ENCODE measurements at places on chromosomes 2 and 18.
A peak's percentile ranks its signal among the peaks of the same experiment; 100 is the strongest.

GRCh38 chr2:207188626-207189419 lies 23.1 kb upstream of the KLF7 start:
- no peak for DNase-seq

DNA sequence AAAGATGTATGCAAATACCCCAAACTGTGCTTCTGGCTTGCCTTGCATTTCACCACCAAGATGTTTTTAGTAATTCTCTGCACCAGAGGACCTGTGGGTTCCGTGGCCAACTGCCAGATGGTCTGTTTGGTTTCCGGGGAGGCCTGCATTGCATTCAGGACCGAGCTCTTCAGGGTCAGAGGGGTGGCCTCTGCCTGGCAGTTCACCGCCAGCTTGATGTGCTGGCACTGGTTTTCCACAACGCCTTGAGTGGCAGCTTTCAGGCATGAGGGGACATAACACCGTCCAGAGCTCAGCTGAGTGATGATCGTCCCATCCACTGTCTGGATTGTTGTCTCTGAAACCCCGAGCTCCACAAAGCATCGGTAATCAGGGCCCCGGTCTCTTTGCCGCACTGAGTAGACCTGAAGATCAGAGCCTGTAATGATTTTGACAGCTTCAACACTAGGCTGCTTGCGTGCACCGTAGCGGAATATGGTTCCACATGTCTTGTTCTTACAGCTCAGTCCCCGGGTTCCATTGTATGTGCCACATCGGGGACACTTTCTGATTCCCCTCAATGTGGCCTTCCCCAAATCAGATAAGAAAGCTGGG lies 9.4 kb downstream of the C2orf42 start:
- DNase-seq: no peak

- no peak for DNase-seq
These were observed 144.7 kb downstream of the SLC4A3 start for GRCh38 chr2:219772103-219772635.

- no peak for DNase-seq
These were observed 179.5 kb downstream of the CELF4 start for GRCh38 chr18:37385846-37386778.

- no peak for DNase-seq
These were observed 360.6 kb upstream of the SLC14A2 start for GRCh38 chr18:45254709-45255082.

DNA sequence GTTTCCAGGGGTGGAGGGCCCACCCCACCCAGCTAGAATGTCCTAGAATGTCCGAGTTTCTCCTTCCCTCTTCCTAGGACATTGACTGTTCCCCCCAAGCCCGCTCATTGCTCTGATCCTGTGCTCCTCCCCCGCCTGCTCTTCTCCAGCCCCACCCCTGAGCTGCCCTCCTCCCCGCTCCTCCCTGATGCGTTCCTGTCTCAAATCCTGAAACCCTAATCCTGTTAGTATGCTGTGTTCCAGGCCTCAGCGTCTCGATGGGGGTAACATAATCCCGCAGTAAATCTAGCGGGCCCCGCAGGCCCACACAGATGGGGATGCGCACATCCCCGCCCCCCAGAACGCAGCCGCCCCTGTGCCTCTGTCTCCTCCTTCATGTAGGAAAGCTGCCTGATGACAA lies 51.3 kb downstream of the NRP2 start:
- DNase-seq: no peak

- DNase-seq: peak; percentile 100
These were observed at the start of gene MXD1 for GRCh38 chr2:69914950-69915945. TSS of gene MXD1 (plus strand) at chr2:69915109. CDS start at chr2:69915331, 222 bp downstream.

- no peak for DNase-seq
These were observed 25.4 kb upstream of the ST3GAL5 start for GRCh38 chr2:85913884-85914881.

DNA sequence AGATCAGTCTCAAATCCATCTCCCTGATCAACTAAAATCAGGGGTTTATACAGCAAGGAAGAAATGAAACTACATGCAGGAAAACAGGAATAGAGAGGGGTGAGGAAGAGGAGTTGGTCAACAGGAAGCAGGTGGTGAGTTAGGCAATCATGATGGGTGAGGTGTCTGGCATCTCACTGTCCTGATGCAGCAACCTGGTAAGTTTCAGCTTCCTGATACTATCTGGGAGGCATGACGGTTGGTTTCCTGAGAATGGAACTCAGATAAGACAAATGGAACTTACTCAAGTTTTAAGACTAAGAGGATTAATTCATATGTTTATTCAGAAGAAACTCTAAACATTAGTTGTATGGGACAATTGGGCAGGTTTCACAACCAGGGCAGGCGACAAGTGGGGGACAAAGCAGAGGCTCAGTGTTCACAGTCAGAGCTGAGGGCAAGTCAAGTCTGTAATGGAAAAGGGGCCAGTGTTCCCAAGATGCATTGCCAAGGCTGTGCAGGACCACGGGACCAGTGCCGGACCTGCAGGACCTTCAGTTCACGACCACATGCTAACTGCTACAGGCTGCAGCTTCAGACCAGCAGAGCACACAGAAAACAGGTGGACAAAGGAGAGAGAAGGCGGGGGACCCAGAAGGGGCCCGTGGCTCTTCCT lies 17.7 kb upstream of the GALM start:
- DNase-seq: no peak

GRCh38 chr2:60644951-60645350 lies 91.5 kb upstream of the BCL11A start:
- no peak for DNase-seq

GRCh38 chr2:109381327-109381820 lies 232.4 kb downstream of the SEPTIN10 start:
- DNase-seq: no peak
